ENCODE measurements at places on chromosomes 4 and X.

DNA sequence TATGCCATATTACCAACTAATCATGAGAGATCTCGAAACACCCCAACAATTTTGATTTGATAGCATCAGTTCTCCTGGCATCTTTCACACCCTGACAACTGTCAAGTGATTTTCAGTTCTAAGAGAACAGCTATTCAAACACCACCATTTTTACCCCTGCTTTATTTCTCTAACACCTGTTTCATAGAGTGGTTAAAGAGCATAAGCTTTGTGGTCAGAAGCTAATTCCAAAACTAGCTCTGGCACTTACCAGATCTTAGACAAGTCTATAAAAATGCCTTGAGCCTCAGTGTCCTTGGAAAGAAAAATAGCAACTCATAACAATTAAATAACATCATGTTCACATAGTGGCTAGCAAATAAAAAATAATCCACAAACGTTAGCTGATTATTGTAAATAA, 17.9 kb downstream of the PPA2 start:
- no peak for DNase-seq

GRCh38 chrX:66142351-66142750, 21.7 kb upstream of the HEPH start:
- DNase-seq, result no peak

DNA sequence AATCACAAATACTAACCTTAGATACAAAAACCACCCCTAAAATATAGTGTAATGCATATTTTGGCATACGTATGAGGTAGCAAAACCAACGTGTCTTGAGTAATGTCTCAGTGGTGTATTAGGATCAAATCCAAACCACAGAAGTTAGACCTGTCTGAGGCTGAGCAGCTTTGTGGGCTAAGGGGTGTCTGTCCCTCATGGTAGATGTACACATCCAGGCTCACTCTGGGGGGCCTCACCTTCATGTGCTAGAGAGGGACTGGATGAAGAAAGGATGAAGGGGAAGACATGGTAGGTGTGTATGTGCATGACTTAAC, 188.0 kb upstream of the TBC1D9 start:
- no peak for DNase-seq

GRCh38 chr4:15853345-15853744, 75.2 kb downstream of the CD38 start:
- no peak for DNase-seq

GRCh38 chrX:56397636-56398035, 165.5 kb downstream of the KLF8 start:
- no peak for DNase-seq

DNA sequence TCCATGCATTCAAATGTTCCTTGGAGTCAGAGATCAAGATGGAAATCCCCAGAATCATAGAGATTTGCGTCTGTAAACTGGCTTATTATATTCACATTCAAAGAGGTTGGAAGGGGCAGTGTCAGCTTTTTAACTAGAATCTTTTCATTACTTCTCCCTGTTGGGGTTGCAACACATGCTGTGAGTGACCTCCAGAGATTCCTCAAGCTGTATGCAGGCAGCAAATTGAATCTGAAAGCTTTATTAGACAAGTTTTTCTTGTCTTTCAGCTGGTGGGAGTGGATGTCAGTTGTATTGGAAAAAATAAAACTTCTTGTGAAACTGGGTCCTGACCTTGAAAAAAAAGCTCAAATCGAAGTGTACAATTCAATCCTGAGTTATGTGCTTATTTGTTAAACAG, 736.5 kb upstream of the FTHL17 start:
- DNase-seq, result no peak

- no peak for DNase-seq
These were observed 22.9 kb upstream of the TADA2B start for GRCh38 chr4:7020290-7020689.

DNA sequence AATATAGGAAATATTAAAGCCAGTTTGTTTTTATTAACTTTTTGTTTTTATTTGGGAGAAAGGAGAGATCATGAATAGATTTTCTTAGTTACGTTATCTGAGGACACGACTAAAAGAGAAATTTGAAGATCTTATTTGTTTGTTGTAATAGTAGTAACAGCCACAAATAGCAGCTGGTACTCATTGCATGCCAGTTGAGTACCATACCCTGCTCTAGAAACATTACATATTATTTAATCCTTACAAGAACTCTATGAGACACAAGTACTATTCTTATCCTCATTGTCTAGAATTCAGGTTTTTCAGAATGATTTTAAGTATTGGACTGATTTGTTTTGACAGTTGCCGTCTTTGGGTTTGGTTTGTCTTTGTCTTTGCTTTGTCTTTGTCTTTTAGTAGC, 31.8 kb downstream of the USP53 start:
- no peak for DNase-seq

GRCh38 chr4:124768596-124769365, 56.2 kb upstream of the ANKRD50 start:
- DNase-seq, result no peak

DNA sequence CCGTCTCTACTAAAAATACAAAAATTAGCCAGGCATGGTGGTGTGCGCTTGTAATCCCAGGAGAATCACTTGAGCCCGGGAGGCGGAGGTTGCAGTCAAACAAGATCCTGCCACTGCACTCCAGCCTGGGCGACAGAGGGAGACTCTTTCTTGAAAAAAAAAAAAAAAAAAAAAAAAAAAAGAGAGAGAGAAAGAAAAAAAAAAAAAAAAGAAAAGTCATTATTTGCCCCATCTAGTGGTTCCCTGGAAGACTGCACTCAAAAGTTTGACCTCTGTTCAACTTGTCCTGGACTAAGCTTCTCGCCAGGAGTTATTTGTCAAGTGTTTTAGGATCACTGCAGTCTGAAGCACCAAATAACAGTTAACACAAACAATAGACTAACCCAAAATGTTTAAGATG, 45.3 kb upstream of the KCTD8 start:
- no peak for DNase-seq

DNA sequence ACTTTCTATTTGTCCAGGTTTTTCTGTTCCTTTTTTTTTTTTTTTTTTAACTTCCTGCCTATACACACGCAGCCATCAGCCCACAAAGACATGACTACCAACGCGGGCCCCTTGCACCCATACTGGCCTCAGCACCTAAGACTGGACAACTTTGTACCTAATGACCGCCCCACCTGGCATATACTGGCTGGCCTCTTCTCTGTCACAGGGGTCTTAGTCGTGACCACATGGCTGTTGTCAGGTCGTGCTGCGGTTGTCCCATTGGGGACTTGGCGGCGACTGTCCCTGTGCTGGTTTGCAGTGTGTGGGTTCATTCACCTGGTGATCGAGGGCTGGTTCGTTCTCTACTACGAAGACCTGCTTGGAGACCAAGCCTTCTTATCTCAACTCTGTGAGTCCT, 2.1 kb downstream of the EBP start:
- DNase-seq, result no peak

GRCh38 chr4:136664988-136665387, 867.3 kb downstream of the PCDH18 start:
- DNase-seq, result no peak

- DNase-seq, result no peak
These were observed 34.0 kb downstream of the LDOC1 start for GRCh38 chrX:141142946-141143345.

- DNase-seq, result no peak
These were observed 69.9 kb upstream of the TNIP3 start for GRCh38 chr4:121233982-121234381.

GRCh38 chr4:62210486-62210885, 1010.4 kb downstream of the ADGRL3 start:
- DNase-seq, result no peak

GRCh38 chr4:74919783-74920182, 13.1 kb upstream of the PARM1 start:
- DNase-seq, result no peak

DNA sequence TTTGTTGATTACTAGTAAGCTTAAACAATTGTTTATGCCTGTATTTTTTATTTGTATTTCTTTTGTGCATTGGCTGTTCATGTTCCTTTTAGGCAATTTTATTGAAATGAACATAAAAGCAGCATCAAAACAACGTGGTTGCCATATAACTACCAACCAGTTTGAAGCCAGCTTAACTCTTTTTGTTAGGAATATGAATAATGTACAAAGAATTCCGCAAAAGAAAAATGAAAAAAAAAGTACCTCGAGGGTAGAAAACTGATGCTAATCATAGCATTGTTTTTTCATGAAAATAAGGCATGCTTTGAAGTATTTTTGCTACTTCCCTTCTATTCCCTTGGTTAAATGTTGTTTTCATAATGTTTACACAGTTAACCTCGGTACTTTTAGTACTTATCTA, 1024.0 kb upstream of the SLIT2 start:
- DNase-seq, result no peak

GRCh38 chrX:41348551-41348950, 14.6 kb downstream of the DDX3X start:
- DNase-seq, result no peak

GRCh38 chr4:145154573-145154972, 25.8 kb downstream of the OTUD4 start:
- no peak for DNase-seq

DNA sequence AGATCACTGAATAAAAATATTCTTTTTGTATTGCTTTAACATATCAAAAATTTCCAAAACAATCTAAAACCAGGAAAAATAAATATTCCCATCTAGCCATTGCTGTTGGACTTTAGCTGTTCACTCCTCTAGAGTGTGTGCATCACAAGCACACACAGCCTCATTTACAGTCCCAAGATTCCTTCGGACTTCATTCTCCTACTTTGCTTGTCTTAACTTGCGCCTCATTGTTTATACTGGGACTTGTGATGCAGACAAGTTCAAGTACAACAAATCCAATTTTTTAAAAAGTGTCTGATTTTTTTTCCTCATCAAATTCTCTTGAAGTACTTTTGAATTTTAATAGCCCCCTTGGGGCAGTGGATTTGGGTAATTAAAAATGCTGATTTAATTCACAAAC, 55.6 kb downstream of the TLL1 start:
- DNase-seq, result no peak

DNA sequence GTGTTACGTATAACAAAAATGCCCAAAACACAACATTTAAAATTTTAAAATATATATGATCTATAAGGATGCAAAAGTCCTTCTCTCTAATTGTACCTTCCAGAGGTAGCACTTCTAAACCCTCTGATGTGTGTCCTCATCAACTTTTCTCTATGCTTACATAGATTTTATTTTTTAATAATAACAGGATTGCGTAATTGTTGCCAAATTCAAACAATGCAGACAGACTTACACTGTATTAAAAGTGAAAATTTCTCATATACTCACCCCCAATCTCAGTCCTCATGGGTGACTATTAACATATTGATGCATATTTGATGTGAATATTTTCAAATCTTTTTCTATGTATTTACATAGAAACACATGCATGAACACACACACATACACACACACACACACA, 144.0 kb downstream of the RBMX2 start:
- no peak for DNase-seq

DNA sequence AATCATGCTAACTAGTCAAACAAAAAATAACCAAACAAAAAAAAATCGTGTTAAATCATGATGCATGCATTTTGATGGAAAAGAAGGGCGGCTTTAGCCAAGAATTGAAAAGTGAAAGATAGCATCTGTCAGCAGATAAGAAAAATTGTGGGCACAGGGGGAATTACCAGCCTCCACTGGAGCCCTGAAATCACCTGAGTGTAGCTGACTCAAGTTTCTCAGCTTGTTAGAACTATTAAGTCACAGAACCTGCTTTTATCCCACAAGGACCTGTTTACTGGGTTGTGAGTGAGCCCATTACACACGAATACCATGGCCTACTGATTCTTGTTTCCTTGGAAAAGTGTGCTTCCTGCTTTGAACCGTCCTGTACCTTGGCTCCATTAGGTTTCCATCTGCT, 85.2 kb downstream of the COX18 start:
- no peak for DNase-seq

DNA sequence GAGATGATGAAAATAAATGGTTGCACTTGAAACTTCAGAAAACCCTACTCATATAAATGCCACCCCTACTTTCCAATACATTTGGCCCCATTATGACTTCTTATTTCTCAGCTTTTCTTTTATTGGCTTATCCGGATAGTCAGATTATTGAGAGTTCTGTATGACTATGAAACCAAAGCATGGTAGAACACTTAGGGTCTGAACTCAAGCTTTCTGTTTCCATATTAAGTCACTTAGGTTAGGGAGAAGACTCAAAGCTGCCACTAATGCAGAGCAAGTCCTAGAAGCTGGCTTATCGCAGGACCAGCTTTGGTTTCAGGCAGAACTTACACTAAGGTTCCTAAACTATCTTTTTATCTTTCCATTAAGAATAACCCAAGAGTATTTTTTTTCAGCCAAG, 229.9 kb upstream of the CPEB2 start:
- no peak for DNase-seq

- no peak for DNase-seq
These were observed 38.7 kb upstream of the GRID2 start for GRCh38 chr4:92265021-92265420.

DNA sequence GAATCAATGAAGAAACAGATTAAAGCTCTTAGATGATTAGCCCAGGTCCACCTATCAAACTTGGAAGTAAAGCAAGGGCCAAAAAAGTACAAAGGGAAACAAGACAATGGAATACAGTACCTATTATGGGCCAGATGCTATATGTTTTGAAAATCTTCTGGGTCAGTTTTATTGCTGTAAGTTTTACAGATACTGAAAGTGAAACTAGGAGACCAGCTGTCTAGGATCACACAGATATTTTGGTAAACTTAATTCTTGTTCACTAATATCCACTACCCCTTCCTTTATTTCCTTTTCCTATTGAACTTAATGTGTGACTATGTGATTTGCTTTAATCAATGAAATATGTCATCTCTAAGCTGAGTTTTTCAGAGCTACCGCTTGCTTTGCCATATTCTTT, 505.4 kb upstream of the PITX2 start:
- DNase-seq, result no peak

GRCh38 chr4:180636696-180637404, 1606.4 kb upstream of the TENM3 start:
- DNase-seq, result no peak

- DNase-seq, result no peak
These were observed 550.2 kb downstream of the GBA3 start for GRCh38 chr4:23242962-23243361.

DNA sequence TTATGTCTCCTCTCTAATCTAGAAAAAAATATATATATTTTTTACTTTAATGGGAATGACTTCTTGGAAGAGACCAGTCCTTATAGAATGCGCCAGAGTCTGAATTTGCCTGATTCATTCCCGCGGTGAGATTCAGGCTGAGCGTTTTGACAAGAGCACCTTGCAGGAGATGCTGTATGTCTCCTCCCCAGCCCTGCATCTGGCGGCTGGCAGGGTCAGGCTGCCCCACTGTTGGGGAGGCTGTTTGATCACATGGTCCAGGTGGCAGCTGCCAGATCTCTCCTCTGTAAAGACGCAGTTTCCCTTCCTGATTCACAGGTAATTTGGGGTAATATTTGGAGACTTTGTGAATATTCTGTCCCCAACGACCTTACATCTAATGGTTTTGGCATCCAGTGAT, 9.7 kb downstream of the PDZD4 start:
- no peak for DNase-seq

DNA sequence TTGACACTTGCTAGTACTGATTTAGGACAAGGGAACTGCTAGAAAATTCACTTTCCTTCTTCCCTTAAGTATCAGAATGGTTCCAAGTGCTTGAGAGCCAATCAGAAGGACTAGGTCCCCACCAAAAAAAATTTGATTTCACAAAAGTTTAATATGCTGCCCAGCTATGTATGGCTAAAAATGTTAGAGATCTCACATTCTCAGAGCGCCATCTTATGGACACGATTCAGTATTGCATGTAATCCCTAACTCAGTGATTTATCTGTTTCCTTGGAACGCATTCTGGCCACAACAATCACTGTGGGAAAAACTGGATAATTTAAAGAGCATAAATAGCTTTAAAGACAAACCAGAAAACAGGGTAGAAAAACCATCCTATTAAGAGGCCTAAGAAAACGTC, 255.1 kb upstream of the GPC4 start:
- DNase-seq, result no peak

Measured in T-helper 17 cell (primary cell).